Myocyte (in vitro differentiated cells): ENCODE measurements at places on chromosomes 7 and 10. TPM values are rescaled to one million over a fixed set of nuclear protein-coding genes. Genes with fewer than 3 reads are reported as not detected.

- DNase-seq = no peak
Measured at GRCh38 chr10:95172851-95173250, 21.2 kb upstream of the ACSM6 start.

DNA sequence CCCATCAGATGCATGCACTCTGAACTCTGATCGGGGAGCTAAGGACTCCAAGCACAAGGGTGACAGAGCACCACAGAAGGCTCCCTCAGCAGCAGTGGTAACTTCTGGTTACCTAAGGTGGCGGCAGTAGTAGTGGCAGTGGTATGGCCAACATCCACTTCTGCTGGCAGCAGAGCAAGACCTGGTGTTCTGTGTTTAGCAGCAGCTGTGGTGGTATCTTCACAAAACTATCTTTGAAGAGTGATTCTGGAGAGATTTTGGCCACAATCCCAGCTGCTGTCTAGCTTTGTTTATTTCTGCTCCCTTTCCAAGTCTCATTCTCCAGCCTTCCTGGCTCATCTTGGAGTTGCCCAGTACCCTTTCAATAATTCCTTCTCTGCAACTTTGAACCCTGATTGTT is 102.4 kb upstream of the LRGUK start:
- DNase-seq = peak; percentile 87

GRCh38 chr7:55733241-55734140 is 129.1 kb downstream of the SEPTIN14 start:
- DNase-seq = peak; percentile 6

DNA sequence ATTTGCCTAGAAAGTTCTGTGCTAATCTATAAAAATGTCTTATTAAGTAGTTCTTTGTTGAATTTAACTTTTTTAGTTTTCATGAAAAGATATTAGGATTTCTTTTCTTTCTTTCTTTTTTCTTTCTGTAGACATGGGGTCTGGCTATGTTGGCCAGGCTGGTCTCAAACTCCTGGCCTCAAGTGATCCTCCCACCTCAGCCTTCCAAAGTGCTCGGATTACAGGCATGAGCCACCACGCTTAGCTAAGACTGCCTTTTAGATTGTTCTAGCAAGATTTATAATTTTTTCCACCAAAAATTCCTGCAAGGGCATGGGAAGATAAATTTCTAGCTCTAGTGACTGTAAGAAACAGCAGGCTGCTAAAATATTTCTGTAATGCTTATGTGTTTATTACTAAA is 140.5 kb downstream of the WDR37 start:
- no peak for DNase-seq

DNA sequence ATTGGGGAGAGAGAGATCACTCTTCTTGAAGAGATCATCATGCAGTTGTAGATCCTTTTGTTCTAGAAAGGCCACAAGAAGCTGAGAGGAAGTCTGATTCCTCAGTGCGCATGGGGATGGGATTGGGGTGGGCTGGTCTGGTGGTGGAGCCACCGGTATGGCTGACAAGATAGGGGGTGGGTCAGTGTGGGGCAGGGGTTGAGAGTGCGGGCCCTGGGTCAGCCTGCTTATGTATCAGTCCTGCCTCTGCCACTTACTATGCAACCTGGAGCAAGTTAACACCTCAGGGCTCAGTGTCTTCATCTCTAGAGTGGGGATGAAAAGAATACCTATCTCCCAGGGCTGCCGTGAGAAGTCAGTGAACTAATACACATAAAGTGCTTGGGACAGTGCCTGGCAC is 8.0 kb downstream of the SMARCD3 start:
- no peak for DNase-seq

- DNase-seq = peak; percentile 66
Measured at GRCh38 chr10:79084012-79084971, 15.5 kb downstream of the ZMIZ1 start.

GRCh38 chr10:133159950-133160825 is at the start of gene KNDC1:
KNDC1 (plus strand) TSS chr10:133160219; CDS start chr10:133160468, 249 bp downstream.
- no peak for DNase-seq

DNA sequence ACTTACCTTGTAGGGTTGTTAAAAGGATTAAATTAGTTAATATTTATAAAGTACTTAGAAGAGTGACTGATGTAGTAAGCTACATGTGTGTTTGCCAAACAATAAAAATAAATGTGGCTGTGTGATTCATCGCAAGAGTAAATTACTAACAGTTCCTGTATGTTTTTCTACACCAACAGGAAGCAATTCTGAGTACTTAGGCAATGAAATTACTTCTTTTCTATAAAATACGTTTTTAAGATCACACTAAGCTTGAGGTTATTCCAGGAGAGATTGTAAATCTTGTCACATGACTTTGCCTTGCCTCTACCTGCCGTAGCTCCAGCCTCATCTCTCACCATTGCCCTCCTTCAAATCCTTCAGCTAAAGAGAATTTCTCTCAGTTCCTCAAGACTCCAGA is 18.1 kb upstream of the GSTK1 start:
- no peak for DNase-seq

DNA sequence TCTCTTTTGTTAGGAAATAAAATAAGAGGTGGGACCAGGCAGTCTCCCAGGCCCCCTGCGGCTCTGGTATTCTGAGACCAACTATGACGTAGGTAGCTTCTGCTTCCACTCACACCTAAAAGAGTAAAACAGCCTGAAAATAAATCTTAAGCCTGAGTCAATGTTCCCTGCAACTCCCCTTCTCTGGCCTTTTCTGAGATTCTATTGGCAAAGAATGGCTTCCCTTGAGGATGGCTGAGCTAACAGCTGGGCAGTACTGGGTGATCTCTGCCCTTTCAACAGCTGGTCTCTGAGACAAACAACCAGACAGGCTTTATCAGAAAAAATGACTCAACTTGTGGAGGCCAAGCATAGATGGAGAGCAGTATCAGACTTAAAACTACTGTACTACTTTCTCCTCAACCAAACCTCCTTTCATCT is 58.7 kb downstream of the CREB3L2 start:
- peak; percentile 96 for DNase-seq

Gene SLC13A4
- total RNA-seq = 0.03 TPM in 1 of 2 replicates, not detected in the other

Gene SVOPL
- total RNA-seq = not detected in 2 replicates

Gene LRRC4
- 1.3 and 1.7 TPM in 2 replicates for total RNA-seq
